ENCODE measurements at places on chromosomes 11 and 22.

GRCh38 chr22:49482811-49483210, 344.9 kb downstream of the BRD1 start:
- DNase-seq = no peak

- DNase-seq = no peak
Measured at GRCh38 chr22:35821654-35822053, 104.0 kb downstream of the APOL5 start.

GRCh38 chr22:17098379-17098819, 13.6 kb downstream of the IL17RA start:
- no peak for DNase-seq

DNA sequence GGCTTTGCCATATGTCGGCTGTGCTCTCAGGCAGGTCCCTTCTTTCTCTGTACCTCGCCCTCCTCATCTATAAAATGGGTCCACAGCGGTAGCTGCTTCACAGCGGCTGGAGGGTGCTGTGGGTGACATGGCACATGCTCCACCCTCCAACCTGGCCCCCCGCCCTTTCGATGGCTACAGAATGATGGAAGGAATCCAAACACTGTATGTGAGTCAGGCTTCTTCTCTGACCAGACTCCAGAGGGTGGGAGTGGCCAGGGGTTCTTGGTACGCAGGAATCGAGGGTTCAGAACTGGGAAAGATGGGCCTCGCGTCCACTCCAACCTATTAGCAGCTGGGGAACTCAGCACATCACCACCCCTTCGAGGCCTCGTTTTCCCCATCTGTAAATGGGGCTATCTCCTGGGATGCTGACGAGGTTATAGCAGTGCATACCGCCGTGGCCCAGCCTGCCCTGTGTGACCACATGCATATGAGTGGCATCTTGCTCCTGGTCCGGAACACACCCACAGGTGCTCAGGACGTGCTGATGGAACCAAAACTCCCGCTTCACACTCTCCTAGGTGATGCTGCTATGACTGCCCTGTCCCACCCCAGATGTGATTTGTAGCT, 26.4 kb downstream of the MN1 start:
- no peak for DNase-seq

- no peak for DNase-seq
Measured at GRCh38 chr11:121059605-121060004, 35.7 kb downstream of the TBCEL start.

GRCh38 chr11:13848031-13848430, 114.5 kb upstream of the SPON1 start:
- DNase-seq = no peak
